ENCODE measurements at places on chromosomes 16 and 17. TPM values are rescaled to one million over a fixed set of nuclear protein-coding genes. Genes with fewer than 3 reads are reported as not detected.

Gene HASPIN
- not detected for polyA plus RNA-seq

Gene MYOCD
- polyA plus RNA-seq: not detected

Gene CES5A
- polyA plus RNA-seq: not detected

Gene TELO2
- 0.55 TPM for polyA plus RNA-seq

Gene SHCBP1
- 7.8 TPM for polyA plus RNA-seq

Gene PTX4
- polyA plus RNA-seq: not detected

Gene TBC1D26
- polyA plus RNA-seq: not detected

Gene WSCD1
- 6.3 TPM for polyA plus RNA-seq

Gene GNGT2
- not detected for polyA plus RNA-seq

Gene EFCAB5
- 0.51 TPM for polyA plus RNA-seq

All from Purkinje cell (primary cell).